Occipital lobe (tissue), 3 donors: ENCODE measurements at places on chromosomes 16 and 17. TPM values are rescaled to one million over a fixed set of nuclear protein-coding genes. Genes with fewer than 3 reads are reported as not detected.

KRT28 gene
- total RNA-seq = not detected

DNA sequence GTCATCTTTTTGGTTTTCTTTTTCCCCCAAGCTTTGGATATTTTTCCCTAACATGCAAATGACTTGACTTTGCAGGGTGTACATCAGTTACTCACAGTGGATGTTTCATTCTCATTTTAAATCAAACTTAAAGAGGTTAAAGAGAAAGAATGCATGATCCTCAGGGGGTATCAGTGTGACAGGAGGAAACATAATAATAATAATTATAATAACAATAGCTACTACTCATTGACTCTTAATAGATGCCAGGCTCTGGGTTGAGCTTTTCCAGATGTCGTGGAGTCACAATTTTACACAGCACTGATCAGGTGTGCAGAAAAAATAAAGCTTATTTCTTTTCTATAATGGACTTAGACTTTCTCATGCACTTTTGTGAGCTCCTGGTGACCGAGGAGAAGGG is 157.2 kb upstream of the CACNG3 start:
- DNase-seq = no peak

- no peak for DNase-seq
Observed at GRCh38 chr17:36825521-36825920, 111.8 kb upstream of the LHX1 start.

GRCh38 chr17:7290166-7290565 is 4.3 kb downstream of the YBX2 start:
- DNase-seq = no peak

- no peak for DNase-seq
Observed at GRCh38 chr17:51035431-51035830, 85.2 kb downstream of the SPAG9 start.
